ENCODE measurements at places on chromosomes 1 and 21.

- no peak for DNase-seq
Observed at GRCh38 chr1:33615546-33615945, 143.1 kb downstream of the ZSCAN20 start.

DNA sequence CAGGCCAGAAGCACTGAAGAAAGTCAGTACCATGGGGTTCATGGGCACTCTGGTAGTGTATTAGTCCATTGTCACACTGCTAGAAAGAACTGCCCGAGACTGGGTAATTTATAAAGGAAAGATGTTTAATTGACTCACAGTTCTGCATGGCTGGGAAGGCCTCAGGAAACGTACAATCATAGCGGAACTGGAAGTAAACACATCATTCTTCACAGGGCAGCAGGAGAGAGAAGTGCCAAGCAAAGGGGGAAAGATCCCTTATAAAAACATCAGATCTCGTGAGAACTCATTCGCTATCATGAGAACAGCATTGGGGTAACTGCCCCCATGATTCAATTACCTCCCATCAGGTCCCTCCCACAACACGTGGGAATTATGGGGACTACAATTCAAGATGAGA is 20.2 kb upstream of the ROR1 start:
- DNase-seq, result no peak

DNA sequence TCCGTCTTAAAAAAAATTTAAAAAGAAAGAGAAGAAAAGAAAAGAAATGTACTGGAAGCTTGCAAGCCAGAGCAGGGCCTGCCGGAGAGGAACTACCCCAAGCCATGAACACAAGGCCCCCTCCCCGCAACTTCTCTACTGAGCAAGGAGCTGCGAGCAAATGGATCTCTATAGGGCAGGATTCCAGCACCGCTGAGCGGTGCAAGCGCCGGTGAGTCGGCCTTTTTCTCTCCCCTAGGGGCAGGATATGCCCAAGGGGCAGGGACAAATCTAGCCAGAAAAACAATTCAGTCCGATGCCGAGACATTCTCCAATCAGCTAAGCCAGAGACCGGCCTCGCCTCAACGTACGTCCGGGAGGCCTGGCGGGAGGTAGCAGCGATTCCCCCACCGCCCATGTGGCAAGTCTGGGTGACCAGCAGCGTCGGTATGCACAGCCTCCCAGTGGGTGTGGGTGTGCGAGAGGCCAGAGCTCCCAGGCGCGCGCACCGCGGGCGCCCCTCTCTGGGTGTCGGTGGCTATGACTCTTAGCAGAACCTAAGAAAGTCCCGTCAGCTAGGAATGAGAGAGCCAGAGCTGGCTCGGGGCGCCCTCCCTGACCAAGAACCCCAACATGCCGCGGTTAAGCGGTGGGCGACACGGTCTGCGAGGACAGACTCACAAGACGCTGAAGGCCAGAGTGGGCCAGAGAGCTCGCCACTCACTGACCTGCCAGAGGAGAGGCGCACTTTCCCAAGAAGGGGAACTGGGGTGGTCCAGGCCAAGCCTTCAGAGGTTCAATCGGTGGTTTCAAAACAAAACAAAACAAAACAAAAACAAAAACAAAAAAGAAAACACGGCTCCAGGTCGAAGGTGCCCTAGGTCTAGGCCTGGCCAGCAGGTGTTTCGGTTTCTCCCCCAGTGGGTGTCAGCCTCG is 1.9 kb downstream of the CSMD2 start:
- no peak for DNase-seq

DNA sequence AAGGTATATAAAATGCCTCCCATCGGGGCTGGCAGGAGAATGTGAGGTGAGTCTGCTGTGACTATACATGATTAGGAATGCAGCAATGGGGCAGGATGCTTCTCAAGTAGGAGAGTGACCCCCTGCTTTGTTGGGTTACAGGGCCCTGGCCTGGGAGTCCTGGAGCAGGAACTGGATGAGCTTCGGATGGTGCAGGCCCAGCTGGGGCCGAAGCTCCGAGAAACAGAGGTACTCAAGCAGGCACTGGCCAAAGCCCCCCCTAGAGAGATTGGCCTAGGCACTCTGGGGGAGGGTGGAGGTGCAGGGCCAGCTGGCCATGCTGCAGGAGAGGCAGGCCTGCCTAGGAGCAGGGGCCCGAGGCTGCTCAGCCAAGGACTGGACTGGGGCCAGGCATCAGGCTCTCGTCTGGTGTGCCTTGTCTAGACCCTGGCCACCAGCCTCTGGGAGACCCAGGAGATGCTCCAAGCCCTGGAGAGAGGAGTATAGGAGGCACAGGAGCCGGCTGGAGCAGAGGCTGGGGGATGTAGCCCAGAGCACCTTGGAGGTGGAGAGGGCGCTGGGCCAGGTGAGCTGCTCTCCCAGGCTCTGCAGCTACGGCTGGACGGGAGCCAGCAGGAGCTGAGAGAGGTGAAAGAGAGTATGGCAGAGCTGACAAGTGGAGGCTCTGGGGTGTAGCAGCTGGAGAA is 32.8 kb upstream of the PKP1 start:
- DNase-seq, result no peak

GRCh38 chr1:2208309-2209239 is 14.0 kb upstream of the FAAP20 start:
- DNase-seq, result peak; percentile 83

GRCh38 chr1:184409011-184409410 is 22.2 kb downstream of the C1orf21 start:
- DNase-seq, result no peak

DNA sequence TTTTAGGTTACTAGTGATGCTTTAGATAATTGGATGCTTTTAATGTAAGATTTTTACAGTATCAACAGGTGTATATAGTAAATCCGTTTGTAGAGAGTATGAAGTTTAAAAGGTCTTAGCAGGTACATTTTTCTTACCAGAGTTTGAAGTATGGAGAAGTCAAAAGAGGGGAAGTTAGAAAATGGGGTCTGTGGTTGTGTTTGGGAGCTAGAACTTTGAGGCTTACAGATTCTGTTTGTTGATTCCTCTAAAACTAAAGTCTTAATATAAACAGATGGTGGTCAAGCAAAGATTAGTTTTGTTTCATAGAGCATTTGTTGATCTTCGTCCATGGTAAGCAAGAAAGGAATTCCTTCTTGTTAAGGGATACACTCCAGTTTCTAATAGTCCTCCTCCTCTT is 35.8 kb downstream of the CDC42 start:
- no peak for DNase-seq

- DNase-seq, result no peak
Observed at GRCh38 chr1:185427264-185427663, 110.2 kb upstream of the IVNS1ABP start.

DNA sequence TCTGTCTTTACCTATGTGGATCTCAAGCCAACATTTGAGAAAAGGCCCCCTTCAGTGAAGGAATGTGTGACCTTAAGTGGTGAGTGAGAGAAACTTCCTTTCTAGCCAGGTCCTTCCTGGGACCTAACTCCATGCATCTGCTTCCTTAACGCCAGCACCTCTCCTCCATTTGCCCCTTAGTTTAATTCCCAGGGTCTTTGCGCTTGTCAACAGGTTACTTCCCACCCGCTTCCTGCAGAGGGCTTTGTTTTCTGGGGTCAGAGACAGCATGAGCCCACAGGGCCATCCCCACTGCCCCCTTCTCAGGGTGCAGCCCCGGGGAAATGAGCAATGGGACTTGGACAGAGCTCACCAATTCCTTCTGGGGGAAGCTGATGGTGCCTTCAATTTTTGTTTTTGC is 54.8 kb downstream of the EVA1C start:
- no peak for DNase-seq

- DNase-seq, result no peak
Observed at GRCh38 chr1:84619383-84620102, 45.3 kb upstream of the CTBS start.

GRCh38 chr1:165577707-165578106 is 33.9 kb downstream of the LRRC52 start:
- DNase-seq, result no peak

DNA sequence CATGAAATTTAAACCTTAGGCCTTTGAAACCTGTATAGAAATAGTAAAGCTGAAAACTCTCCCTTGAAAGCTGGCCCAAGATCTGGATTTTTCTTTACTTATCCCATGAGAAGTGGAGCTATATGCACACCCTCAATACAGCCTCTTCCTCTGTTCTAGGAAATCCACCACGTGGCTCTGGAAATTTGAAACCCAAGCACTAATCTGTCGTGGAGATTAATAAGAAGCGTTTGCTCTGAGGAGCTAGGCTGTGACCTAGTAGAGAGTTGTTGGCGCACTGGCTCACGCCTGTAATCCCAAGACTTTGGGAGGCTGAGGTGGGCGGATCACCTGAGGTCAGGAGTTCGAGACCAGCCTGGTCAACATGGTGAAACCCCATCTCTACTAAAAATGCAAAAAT is 291.3 kb upstream of the PLXNA2 start:
- DNase-seq, result no peak

GRCh38 chr1:78079580-78079979 is 33.8 kb downstream of the GIPC2 start:
- no peak for DNase-seq

DNA sequence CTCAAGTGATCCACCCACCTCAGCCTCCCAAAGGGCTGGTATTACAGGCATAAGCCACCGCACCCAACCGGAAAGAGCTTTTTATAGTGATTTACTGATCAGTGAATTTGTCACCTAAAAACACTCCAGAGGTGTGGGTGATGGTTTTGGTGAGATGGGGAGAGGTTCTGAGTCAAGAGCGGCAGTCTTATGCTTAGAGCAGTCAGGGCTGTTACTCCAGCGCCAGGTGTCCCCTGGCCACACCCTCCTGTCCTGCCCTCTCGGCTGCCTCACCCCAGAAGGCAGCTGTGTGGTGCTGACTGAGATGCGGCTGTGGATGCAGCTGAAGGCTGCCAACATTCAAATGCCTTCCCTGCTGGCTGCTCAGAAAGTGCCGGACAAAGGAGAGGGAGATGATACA is 94.5 kb upstream of the LPGAT1 start:
- no peak for DNase-seq

DNA sequence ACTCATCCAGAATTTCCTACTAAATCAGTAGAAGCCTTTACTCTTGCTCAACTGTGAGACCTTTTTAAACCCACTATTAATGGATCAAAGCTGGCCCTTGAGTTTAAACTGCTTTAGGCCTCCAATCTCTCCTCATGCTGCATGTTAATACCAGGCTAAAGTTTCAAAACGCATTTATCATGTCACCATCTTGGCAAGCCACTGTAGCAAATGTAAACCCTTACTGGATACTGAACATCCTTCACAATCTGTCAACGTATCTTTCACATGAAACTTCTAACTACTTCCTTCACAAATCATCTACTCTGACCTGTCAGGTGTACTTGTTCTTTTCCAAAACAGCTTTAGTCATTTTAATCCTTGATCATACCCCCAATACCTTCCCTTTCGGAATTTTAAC is 3.0 kb downstream of the PAXBP1 start:
- DNase-seq, result no peak

- no peak for DNase-seq
Observed at GRCh38 chr1:11492235-11492634, 13.3 kb downstream of the DISP3 start.

DNA sequence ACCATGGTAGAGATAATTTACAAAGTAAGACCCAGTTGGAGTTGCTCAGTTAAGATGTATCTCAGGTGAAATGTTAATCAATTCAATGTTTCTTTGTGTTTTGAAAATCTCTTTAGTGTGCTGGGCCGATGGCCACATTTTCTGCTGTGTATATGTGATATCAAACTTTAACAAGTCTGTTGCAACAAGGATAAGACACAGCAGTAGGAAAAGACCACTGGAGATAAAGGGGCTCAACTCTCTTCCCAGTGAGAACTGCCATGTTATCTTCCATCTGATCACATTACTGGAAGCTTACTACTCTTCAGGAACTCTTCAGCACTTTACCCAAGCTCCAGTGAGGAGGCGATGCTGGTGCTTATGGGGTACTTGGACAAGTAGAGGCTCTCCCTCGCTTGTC is 227.7 kb downstream of the NFIA start:
- DNase-seq, result no peak

GRCh38 chr21:43370888-43371570 is 55.9 kb downstream of the SIK1 start:
- no peak for DNase-seq

DNA sequence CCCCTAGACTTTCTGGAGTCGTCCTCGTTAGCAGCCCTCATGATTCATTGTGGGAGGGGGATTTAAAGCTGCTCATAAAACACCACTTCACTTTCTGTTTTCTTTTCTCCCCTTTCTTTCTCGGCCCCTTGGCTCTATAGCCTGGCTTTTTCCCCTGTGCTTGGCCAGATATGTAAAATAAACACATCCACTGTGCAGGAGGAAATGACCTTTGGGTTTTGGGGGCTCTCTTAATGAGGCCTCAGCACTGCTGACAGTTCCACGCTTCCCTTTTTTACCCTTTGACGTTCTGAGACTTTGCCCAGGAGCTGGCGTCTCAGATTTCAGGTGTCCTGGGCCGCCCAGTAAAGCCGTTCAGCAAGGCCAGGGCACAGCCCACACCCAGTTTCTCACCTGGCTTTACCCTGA is 65.7 kb downstream of the RUNX3 start:
- no peak for DNase-seq

All from suprapubic skin (tissue), 4 donors.